ENCODE measurements at places on chromosomes 3 and 15. TPM values are rescaled to one million over a fixed set of nuclear protein-coding genes. Genes with fewer than 3 reads are reported as not detected.

CCRL2 gene
- polyA plus RNA-seq: 11.0 TPM

DNA sequence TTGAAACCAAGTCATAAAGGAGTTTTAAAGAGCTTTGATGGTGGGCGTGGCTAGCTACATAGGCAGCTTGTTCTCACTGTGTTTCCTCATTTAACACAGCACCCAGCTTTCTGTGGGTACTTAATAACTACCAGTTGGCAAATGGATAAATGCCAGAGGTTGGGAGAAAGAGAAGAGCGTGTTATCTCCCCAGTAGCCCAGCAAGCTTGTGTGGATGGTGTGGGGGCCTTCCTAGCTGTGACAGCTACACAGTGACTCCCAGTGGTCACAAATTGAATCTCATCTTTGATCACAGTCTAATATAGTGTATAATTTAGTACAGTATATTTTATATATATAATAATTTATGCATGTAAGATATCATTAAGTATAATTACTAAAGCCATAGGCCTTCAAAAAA lies 984.1 kb downstream of the EPHA3 start:
- peak; percentile 90 for DNase-seq

- DNase-seq: peak; percentile 59
These were observed 60.7 kb upstream of the HEG1 start for GRCh38 chr3:125116311-125117080.

BTLA gene
- polyA plus RNA-seq: 0.61 TPM

NOX5 gene
- 0.08 TPM for polyA plus RNA-seq

GRCh38 chr3:186722457-186722856 lies 5.3 kb downstream of the KNG1 start:
- no peak for DNase-seq

DNA sequence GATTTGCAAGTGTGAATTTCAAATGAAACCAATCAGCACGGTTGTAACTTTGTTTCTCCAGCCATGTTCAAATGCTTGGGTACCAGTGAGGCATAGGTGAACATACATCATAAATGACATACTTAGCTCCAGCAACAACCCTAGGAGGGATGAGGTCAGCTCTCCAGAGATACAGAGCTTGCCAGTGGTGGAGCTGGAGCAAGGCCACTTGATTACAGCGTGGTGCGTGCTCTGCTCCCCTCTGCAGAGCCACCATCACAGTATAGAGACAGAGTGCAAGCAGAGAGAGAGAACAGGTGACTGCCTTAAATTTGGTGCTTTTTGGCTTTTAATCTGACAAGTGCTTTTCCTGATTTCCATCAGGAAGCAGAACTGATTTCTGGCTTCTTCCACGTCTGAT lies 275.1 kb downstream of the PDZRN3 start:
- no peak for DNase-seq

DNA sequence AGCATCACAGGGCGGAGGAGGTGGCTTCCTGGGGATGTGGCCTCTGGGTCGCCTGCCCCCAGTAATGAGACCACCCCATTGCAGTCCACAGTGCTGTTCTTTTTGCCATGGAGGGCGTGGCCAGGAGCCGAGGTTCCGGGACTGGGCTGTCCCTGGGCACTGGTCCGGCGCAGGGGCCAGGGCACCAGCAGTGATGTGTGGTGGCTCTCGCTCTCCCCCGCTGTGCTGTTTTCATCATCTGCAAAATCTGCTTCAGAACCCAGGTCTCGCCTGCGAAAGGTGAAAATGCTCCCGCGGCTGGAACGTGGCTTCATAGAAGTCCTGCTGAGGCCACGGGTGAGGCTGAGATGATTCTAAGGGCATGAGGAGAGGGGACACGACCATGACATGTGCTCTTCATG lies 45.8 kb downstream of the SCN5A start:
- no peak for DNase-seq

- no peak for DNase-seq
These were observed 14.9 kb upstream of the WDR49 start for GRCh38 chr3:167668651-167669050.

- DNase-seq: no peak
These were observed 20.5 kb upstream of the APEH start for GRCh38 chr3:49653621-49654020.

DNA sequence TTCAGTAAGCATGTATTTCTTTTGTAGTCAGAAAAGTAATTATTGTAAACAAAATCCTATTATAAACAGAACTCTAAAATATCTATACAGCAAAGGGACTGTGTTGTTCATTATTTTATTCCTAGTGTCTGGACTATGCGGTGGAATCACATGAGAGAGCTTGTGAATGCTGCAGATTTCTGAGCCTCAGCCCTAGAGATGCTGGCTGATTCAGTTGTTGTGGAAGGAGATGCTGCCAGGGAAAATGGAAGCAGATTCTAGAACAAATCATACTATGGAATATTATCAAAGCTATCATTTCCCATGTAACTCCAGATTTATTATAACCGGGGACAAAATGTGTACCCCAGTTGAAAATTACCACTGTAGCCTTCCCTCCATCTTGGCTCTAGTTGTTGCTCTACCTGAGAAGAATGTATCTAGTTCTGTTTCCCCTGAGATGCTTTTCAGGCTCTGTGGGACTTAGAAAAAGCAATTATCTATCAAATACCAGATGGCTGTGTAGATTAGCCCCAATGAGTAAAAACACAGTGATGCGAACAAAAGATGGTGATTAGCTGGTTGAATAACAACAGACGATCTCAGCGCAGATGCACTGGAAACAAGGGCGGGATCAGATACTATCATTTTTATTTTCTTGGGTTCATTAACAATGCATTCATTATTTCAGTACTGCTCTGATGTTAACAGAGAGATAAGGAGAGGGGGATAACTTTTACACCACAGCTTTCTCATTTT lies 131.3 kb downstream of the TMEM108 start:
- DNase-seq: no peak

DNA sequence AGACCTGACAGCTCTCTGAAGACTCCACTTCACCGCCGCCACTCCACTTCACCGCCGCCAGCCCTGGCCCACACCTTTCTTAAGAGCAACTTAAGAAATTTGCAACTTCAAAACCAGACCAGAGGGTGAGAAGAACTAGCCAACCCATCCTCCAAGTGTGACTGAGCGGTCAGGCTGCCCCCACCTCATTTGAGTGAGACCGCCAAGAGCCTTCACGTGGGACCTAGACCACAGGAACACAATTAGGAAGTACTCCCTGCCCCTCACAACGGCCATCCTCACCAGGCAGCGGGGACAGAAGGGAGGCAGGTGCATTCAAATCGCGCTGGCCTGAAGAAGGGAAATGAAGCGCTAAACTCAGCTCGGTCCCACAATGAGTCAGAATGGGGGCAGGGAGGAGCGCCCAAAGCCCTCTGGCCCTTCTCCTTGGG lies 156.8 kb upstream of the BCL6 start:
- DNase-seq: no peak

All from lung (tissue), 17 donors.